ENCODE measurements at places on chromosomes 1 and 21.
A peak's percentile ranks its signal among the peaks of the same experiment; 100 is the strongest.

- H3K27me3 ChIP-seq, result peaks cover 63% of the 10 kb centered on the region
- no peak for DNase-seq
- H3K27ac ChIP-seq, result no peak overlapping the region
- H3K36me3 ChIP-seq, result no peaks in the 10 kb centered on the region
These were observed 1.4 kb downstream of the LRRC7 start for GRCh38 chr1:69569175-69569541.

DNA sequence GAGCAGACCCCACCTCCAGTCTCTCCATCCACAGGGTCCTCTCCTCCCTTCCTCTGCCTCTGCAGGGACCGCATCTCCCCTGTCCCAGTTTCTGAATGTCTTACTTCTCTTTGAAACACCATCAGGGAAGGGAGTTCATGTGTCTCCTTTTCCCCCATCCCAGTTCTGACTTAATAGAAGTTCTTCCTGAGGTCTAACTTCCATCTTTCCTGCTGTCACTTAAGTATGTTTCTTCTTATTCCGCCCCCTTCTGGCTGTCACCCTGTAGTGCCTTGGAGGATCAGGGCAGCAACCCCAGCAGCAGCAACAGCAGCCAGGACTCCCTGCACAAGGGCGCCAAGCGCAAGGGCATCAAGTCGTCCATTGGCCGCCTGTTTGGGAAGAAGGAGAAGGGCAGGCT is 29.3 kb downstream of the MYOG start:
- H3K36me3 ChIP-seq, result peaks cover 5% of the 10 kb centered on the region
- DNase-seq, result no peak
- H3K27ac ChIP-seq, result no peak overlapping the region

GRCh38 chr1:54971317-54971791 is 9.1 kb upstream of the TMEM61 start:
- DNase-seq, result no peak
- H3K36me3 ChIP-seq, result no peaks in the 10 kb centered on the region
- peaks cover 6% of the 10 kb centered on the region for H3K4me1 ChIP-seq
- no peak overlapping the region for H3K27ac ChIP-seq
- no peak overlapping the region for H3K4me3 ChIP-seq

GRCh38 chr1:57599236-57599994 is 175.6 kb upstream of the DAB1 start:
- H3K27me3 ChIP-seq, result no peaks in the 10 kb centered on the region
- peaks cover 18% of the 10 kb centered on the region for H3K4me1 ChIP-seq
- H3K27ac ChIP-seq, result no peak overlapping the region
- peak overlapping the region; percentile 15 for H3K4me3 ChIP-seq
- no peak for DNase-seq

DNA sequence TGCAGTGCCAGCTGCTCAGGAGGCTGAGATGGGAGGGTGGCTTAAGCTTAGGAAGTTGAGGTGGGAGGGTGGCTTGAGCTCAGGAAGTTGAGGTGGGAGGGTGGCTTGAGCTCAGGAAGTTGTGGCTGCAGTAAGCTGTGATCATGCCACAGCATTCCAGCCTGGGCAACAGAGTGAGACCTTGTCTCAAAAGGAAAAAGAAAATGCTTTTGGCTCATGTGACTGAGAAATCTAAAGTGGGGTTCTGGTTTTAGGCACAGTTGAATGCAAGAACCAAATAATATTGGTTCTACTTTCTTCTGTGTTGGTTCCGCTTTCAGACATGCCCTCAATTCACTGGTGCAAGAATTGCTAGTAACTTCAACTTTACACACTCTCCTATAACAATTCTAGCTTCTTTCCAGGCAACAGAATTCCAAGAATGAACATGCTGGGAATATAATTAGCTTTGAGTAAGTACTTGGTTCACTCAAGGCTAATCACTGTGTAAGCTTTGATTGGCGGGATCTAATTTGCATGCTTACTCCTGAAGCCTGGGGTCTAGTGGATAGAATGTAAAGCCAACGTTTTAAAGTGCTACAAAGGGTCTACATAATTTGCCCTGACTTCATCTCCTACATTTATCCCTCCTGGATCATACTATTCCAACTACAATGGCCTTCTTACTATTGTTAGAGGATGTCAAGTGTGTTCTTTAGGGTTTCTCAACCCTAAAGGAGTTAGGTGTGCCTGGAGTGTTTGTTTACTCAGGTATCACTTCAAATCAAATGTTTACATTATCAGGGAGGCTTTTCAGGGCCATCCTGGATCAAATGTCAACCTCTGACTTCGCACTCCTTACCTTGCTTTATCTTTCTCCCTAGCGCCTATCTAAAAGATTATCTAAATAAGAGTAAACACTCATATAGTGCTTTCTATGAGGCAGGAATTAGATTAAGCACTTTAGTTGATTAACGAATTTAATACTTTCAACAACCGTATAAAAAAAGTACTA is 115.1 kb downstream of the SLC16A1 start:
- peaks cover 10% of the 10 kb centered on the region for H3K4me1 ChIP-seq
- H3K4me3 ChIP-seq, result no peak overlapping the region
- H3K36me3 ChIP-seq, result no peaks in the 10 kb centered on the region
- no peak overlapping the region for H3K27ac ChIP-seq
- H3K27me3 ChIP-seq, result no peaks in the 10 kb centered on the region

DNA sequence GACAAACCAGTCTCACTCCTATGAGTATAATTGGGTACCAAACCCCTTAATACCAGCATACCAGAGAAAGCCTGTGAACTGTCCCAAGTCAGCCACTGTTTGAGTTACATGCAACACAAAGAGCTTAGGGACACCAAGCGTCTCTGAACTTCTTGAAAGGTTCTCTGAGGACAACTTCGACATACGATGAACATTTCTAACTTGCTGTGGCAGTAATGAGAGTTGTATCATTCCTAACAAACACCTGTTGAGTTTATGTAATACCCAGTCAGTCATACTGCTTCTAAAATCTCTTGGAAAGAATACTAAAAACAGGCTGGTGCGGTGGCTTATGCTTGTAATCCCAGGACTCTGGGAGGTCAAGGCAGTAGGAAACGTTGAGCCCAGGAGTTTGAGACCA is 18.4 kb downstream of the CCT8 start:
- DNase-seq, result no peak
- H3K4me3 ChIP-seq, result no peak overlapping the region
- H3K36me3 ChIP-seq, result peaks cover 98% of the 10 kb centered on the region
- no peak overlapping the region for H3K27ac ChIP-seq
- no peaks in the 10 kb centered on the region for H3K27me3 ChIP-seq

DNA sequence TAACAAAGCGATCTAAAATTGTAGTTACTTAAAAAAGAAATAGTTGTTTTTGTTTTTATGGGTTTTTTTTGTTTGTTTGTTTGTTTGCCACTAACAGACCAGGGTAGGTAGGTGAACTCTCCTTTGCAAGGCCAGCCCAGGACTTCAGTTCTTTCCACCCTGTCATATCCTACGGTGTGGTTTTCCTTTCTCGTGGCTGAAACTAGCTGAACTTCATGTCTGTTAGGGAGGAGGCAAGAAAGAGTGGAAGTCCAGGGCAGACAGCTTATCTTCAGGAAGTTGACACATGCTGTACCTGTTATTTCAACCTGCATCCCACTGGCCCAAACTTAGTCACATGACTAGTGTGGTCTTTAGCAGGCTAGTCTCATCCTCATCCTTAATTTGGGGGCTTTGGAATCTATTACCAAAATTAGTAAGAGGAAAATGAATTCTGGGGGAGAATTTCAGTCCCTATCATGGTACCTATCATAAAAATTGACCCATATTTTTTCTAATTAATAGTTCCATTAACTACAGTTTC is 62.9 kb upstream of the LRRC7 start:
- no peaks in the 10 kb centered on the region for H3K4me1 ChIP-seq
- H3K27me3 ChIP-seq, result no peaks in the 10 kb centered on the region
- no peak overlapping the region for H3K4me3 ChIP-seq
- H3K36me3 ChIP-seq, result no peaks in the 10 kb centered on the region

GRCh38 chr1:203450001-203450400 is 25.6 kb upstream of the PRELP start:
- H3K36me3 ChIP-seq, result no peaks in the 10 kb centered on the region
- no peak overlapping the region for H3K4me3 ChIP-seq
- no peak overlapping the region for H3K27ac ChIP-seq
- no peak for DNase-seq
- peaks cover 15% of the 10 kb centered on the region for H3K4me1 ChIP-seq
- peaks cover 45% of the 10 kb centered on the region for H3K27me3 ChIP-seq

DNA sequence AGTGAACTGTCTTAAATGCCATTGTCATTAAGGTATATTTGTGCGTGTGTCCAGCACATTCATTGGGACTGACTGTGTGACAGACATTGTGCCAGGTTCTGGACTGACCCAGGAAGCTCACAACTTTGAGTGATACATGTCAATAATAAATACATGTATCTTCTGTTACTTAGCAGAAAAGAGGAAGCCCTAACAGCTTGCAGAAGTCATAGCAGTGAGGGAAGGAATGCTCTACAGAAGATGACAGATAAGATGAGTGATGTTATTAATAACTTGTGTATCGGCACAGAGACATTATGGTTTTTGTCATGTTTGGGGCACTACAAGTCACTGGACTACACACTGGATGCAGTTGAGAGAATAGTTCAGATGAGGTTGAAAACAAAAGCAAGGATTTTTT is 1.2 kb upstream of the SRSF11 start:
- H3K36me3 ChIP-seq, result peaks cover 6% of the 10 kb centered on the region
- H3K27ac ChIP-seq, result peak overlapping the region; percentile 95
- H3K4me3 ChIP-seq, result no peak overlapping the region
- no peak for DNase-seq
- H3K27me3 ChIP-seq, result no peaks in the 10 kb centered on the region

DNA sequence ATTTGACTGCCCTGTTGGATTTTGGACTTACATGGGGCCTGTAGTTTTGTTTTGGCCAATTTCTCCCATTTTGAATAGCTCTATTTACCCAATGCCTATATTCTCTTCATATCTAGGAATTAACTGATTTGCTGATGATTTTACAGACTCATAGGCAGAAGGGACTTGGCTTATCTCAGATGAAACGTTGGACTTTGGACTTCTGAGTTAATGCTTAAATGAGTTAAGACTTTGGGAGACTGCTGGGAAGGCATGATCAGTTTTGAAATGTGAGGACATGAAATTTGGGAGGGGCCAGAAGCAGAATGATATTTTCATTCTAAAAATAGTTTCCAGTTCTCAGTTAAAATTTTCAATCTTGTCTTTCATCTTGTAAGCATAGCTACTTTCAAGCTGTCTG is 222.3 kb downstream of the COP1 start:
- DNase-seq, result no peak
- no peak overlapping the region for H3K27ac ChIP-seq
- no peaks in the 10 kb centered on the region for H3K27me3 ChIP-seq
- peaks cover 83% of the 10 kb centered on the region for H3K36me3 ChIP-seq

GRCh38 chr1:161225534-161226319 is at the start of gene TOMM40L:
Gene TOMM40L (plus strand): TSS chr1:161226060. CDS start chr1:161226490, 430 bp downstream.
- no peaks in the 10 kb centered on the region for H3K27me3 ChIP-seq
- peaks cover 27% of the 10 kb centered on the region for H3K4me1 ChIP-seq
- DNase-seq, result peak; percentile 92
- H3K27ac ChIP-seq, result peak within 1 kb of the TSS; percentile 92
- peak within 1 kb of the TSS; percentile 80 for H3K4me3 ChIP-seq

DNA sequence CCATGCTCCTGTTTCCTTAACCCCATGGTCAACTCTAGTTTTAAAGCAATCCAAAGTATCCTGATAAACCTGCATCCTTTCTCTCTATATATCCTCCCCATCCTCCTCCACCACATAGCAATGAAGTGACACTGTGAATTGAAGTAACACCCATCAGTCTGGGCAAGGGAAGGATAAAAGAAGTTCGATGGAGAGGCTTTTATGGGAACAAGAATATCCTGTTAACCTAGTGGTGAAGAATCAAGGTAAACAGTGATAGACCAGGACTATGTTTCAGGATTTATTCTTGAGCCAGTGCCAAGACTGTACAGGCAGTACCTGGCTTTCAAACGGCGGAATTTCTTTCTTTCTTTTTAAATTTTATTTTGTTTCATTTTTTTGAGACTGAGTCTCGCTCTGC is 17.6 kb downstream of the RABIF start:
- no peaks in the 10 kb centered on the region for H3K4me1 ChIP-seq
- peaks cover 19% of the 10 kb centered on the region for H3K27me3 ChIP-seq
- H3K36me3 ChIP-seq, result no peaks in the 10 kb centered on the region
- H3K27ac ChIP-seq, result no peak overlapping the region
- no peak for DNase-seq

DNA sequence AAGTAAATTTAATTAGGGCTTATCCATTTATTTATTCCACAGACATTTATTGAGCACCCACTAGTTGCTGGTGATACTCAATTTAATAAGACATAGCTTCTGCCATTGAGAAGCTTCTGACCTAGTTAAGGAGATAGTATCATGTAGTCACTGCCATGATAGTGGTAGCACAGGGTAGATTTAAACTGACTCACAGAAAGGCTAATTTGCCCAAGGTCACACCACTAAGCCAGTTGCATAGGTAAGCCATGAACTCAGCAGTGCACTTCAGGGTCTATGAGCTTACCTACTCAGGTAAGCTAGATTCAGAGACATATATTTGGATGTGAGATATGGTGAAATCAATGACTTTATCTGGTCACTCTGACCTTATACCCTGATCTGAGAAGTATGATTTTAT is 168.4 kb downstream of the TNFSF18 start:
- H3K4me3 ChIP-seq, result no peak overlapping the region
- H3K36me3 ChIP-seq, result no peaks in the 10 kb centered on the region
- no peaks in the 10 kb centered on the region for H3K27me3 ChIP-seq
- no peaks in the 10 kb centered on the region for H3K4me1 ChIP-seq
- no peak overlapping the region for H3K27ac ChIP-seq
- DNase-seq, result no peak

DNA sequence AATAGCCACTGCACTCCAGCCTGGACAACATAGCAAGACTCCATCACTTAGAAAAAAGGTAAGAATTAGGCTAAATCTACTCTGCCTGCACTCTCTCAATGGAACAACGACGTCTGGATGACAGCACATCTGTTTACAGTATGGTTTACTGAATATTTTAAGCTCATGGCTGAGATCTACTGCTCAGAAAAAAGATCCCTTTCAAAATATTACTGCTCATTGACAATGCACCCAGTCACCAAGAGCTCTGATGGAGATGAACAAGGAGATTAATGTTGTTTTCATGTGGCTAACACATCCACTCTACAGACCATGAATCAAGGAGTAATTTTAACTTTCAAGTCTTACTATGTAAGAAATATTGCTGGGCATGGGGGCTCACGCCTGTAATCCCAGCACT is 58.0 kb downstream of the SLC27A3 start:
- no peaks in the 10 kb centered on the region for H3K27me3 ChIP-seq
- no peak for DNase-seq

DNA sequence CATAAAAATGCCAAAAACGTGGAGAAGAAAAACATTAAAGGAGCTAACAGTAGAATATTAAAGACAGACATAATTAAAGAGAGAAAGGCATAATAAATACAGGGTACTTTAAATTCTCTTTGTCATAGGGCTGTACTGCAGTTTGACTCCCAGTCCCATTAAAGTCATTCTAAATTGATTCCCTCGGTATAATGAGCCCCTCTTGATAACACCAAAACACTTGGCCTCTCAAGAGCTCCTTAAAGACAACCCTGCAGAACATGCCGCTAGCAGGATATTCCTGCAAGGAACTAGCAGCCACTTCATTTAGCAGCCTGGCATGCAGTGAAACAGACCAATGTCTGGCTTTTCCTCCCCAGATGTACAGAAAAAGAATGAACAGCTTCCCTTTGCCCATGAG is 273.8 kb upstream of the ESRRG start:
- no peak for DNase-seq
- no peaks in the 10 kb centered on the region for H3K27me3 ChIP-seq
- H3K36me3 ChIP-seq, result no peaks in the 10 kb centered on the region
- H3K27ac ChIP-seq, result no peak overlapping the region
- no peaks in the 10 kb centered on the region for H3K4me1 ChIP-seq

Measured in left ventricle myocardium inferior (tissue), 1 donor.